ENCODE measurements at places on chromosomes 5 and 9. TPM values are rescaled to one million over a fixed set of nuclear protein-coding genes. Genes with fewer than 3 reads are reported as not detected.

The ZSWIM6 gene
- polyA plus RNA-seq = 3.9 TPM

The TEX48 gene
- polyA plus RNA-seq = not detected

The SOX30 gene
- polyA plus RNA-seq = 0.43 TPM

The DMRT3 gene
- polyA plus RNA-seq = not detected

The TNFSF15 gene
- polyA plus RNA-seq = 0.03 TPM

- DNase-seq = no peak
Measured at GRCh38 chr9:83986765-83987401, 6.3 kb downstream of the RMI1 start.

DNA sequence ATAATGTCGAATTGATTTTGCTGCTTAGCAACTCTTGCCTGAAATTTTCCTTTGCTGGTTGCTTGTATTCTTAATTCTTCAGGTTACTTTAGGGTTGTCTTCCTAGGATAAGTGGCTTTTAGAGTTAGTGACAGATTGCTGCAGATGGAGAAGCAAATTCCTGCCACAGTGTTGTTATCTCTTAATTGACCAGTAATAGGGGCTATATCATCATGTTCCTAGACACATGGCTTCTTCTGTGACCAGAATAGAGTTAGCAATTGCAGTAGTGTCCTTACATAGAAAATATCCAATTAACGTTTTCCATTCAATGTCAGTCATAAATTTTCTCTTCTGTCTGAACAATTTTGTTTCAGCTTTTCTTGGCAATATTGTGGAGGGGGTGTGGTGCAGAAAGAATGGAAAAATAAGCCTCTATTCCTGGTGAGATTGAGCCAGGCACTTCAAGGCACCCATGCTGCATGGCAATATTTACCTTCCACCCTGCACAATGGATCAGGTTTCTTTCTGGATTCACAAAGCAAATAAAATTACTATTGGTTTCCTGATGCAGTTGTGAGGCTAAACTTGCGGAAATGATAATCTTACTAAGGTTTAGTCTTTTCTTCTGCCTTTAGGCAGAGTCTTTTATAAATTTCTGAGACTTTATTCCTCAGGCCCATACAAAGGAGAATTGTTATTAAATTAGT is 1481.5 kb downstream of the EFNA5 start:
- DNase-seq = no peak

DNA sequence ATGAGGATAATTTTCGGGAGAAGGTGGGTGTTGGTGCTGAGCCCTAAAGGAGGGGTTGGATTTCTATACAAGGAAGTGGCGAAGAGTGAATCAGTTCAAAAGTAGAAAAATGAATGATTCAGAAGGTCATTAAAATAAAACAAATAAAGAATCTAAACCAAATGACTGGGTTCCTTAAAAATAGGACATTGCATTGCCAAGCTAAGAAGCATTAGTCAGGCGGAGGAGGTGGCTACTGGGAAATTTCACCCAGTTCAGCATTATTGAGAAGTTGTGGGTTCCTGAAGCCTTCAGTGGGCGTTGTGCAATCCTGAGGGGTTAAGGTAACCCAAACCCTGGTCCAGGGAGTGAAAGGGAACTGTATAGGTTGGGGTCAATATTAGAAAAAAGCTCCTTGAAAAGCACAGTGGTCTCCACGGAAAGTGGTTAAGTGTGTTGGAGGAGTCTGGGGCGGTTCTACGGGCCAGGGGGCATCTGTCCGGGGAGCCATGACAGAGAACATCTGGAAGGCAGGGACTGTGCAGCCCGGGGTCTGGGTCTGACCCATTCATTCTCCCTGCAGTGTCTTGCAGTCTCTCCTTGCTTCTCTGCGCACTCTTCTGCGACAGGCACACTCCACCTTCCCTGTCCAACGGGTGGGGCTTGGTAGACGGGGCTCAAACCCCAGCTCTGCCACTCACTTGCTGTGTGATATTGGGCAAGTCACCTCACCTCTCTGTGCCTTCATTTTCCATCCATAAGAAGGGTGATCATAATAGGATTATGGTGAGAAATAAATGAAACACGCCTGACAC is 27.6 kb upstream of the DUSP1 start:
- no peak for DNase-seq

DNA sequence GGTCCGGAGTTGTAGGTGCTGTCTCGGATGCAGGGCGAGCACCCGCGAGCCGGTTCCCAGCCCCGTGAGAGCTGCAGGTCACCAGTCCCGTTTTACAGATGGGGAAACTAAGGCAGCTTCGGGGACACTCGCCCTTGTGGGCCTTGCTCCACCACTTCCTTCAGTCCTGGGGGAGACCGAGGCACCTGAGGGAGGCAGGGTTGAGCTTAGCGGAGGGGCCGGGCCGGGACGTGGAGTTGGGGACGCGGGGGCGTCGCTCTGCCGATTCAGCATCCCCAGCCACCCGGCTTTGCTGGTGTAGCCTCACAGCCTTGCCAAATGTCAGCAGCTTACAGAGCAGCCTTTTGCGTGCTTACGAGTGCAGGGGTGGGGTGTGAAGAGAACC is 530 bp downstream of the BBLN start:
- peak; percentile 46 for DNase-seq

DNA sequence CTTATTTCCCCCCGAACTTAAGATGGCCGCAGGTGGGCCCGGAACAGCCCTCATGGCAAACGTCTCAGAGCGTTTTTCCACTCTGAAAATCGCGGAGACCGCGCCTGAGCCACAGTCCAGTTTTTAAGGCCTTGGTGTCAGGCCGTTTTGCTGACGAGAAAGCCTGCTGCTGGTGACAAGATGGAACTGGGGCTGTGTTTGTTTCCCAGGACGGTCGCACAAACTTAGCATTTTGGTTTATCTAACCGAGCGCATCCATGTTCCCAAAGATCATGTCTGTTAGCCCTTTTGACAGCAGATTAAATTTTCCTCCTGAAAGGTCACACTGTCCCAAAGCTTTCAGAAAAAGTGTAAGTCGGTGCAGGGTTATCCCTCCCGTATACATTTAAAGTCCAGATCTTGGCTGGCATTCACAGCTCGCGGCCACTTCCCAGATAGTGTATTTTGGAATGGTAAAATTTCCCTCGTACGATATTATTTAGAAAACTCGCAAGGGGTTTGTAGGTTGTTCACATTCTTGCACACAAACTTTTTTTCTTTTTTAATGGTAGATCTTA is 812 bp downstream of the SREK1 start:
- DNase-seq = no peak

GRCh38 chr5:150419630-150420270 is 7.0 kb upstream of the CD74 start:
- no peak for DNase-seq

DNA sequence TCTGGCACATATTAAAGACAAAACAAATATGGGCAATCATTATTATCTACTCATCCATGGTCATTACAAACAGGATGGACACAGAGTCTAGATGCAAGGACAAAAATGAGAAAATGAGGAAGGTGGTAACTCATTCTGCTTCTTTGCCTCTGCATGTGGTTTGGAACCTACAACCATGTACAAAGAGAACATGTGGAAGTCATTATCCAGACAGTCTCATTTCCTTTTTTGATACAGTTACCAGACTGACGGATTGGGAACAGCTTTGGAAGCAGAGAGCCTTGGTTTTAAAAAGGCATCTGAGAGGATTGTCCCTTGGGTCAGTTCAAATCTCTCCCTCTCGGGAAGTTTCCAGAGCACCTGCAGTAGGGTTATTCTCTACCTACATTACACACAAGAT is 433.4 kb upstream of the TNC start:
- no peak for DNase-seq

GRCh38 chr9:69643098-69643497 is 29.1 kb downstream of the APBA1 start:
- no peak for DNase-seq

- DNase-seq = no peak
Measured at GRCh38 chr5:125611541-125611940, 811.7 kb upstream of the GRAMD2B start.

DNA sequence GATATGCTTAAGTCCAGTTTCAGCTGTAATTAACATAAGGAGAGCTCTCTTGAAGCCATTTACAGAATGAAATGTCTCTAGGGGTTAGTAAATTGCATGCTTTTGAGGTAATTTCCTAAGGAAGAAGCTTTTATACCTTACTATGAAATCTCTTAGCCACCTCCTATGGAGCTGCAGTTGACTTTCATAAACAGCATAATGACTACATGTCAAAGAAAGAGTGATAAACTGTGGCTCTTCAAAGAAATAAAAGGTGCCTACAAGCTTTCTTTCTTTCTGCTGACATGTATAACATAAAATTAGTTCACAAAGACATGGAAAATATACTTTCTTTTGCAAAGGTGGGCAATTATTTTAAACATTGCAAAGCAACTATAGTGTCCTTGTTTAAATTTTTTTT is 90.8 kb downstream of the TMEM167A start:
- no peak for DNase-seq

GRCh38 chr5:98721231-98721928 is 52.1 kb upstream of the RGMB start:
- no peak for DNase-seq

DNA sequence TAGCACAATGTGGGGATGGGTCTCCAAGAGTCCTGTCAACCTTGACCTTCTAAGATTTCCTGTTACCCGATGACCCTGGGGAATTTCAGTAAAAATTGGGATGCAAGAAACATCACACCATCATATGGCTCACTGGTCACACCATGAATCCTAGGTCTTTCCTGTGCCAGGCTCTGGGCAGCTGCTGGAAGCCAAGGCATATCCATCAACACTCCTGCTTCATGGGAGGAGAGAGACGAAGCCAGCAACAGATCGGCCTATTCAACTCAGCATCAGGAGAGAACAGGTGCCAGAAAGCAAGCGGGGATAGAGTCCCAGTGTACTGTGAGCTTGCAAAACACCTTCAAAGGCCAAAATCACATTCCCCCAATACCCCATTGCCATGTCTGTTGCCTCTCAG is 6.5 kb upstream of the NEK6 start:
- no peak for DNase-seq

GRCh38 chr9:19030899-19031298 is 2.1 kb downstream of the SAXO1 start:
- DNase-seq = no peak

- no peak for DNase-seq
Measured at GRCh38 chr5:127988146-127988760, 95.3 kb upstream of the SLC12A2 start.

DNA sequence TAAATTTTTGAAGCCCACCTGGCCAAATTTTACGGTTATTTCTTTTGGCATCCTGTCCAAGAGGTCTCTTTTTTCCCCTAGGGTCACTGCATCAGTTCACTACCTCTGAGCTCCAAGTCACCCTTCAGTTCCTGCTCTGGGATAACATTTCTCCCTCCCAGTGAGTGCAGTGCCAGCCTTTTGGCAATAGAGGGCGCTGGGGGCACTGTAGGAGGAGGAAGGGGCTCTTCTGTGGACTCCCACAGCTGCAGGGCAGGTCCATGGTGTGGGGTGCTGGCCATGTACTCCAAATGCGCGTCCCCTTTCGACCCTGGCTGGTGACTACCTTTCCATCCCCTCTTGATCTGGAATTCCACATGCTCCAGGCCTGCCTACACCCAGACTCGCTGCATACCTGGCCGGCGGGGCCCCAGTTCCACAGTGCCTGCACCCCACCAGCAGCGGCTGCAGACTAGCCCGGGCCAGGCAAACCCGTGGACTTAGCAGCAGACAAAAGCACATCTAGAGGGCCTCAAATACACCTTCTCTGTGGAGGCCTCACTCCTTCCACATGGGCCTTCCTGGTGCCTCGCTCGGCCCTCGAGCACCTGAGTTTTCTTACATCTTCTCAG is 20.3 kb upstream of the NINJ1 start:
- peak; percentile 86 for DNase-seq

GRCh38 chr5:38101897-38102296 is 156.5 kb upstream of the EGFLAM start:
- no peak for DNase-seq

DNA sequence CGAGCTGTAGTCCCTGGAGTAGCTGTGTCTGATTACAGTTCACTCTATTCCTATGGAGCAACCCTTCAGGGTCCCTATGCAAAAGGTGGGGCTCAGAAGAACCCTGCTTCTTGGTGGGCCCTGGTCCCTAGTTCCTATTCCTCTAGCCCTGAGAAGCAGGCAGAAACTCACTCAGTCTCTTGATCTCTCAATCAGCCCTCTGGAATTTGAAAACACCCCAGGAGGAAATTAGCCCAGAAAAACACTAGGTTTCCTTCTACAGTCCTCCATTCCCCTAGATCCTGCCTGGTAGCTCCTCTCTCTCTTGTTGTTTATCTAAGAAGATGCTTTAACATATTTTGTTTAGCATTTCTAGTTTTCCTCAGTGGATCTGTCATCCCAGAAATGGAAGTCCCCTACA is 7.6 kb downstream of the RGS3 start:
- DNase-seq = peak; percentile 24

DNA sequence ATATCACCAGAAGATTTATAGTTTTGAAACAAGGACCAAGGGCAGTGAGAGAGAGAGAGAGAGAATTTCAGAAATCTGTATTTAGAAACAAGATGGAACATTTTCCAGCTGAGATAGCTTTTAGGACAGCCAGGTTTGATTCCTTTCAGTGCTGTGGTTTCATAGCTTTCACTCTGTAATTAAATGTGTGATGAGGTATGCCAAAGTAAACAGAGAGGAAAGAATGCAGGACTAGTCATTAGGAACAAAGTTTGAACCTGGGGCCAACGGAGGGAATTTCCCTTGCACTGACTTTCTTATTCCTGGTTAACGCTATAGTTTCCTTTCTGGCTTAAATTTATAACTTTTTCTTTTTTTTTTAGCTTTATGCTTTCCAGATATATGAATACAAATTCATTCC is 10.0 kb upstream of the CCL28 start:
- DNase-seq = no peak

DNA sequence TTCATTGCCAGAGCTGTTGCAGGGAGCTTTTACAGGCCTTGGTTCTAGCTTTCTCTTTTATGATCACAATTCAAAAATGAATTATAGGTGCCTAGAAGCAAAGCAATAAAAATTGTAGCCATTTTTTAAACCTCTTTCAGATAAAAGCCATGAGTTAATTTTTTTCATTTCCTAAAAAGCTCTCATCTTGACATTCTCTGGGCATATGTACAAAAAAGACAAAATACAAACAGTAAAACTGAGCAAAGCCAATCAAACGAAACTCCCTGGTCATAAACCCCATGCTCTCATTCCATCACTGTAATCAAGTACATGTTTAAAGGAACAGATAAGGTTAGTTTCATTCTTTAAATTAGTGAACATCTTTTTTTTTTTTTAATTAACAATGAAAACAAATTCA is 101.9 kb downstream of the ERCC6L2 start:
- no peak for DNase-seq

- no peak for DNase-seq
Measured at GRCh38 chr5:4514067-4514648, 626.0 kb upstream of the ADAMTS16 start.

GRCh38 chr5:132714456-132715307 is 22.7 kb downstream of the KIF3A start:
- peak; percentile 19 for DNase-seq

GRCh38 chr5:84032324-84032723 is 311.7 kb upstream of the HAPLN1 start:
- DNase-seq = no peak

GRCh38 chr5:179485845-179486575 is 64.3 kb upstream of the RUFY1 start:
- no peak for DNase-seq

DNA sequence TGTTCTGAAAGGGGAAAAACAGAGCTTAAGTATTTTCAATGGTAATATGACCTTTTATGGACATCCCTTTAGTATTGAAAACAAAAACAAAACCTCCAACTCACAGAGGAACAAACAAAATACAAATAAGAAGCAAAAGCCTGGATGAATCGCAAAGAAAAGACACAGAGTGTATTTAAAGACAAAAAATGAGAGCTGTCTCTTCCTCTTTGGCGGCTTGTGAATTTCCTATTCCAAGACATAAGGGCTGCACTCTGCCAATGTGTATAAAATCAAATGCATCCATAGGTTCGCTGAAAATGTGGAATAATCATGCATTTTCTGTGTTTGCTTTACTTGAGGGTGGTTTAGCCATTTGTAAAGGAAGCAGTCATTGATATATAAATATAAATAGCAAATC is 739.3 kb upstream of the ZNF608 start:
- no peak for DNase-seq
